ENCODE measurements at places on chromosomes 16 and 17. TPM values are rescaled to one million over a fixed set of nuclear protein-coding genes. Genes with fewer than 3 reads are reported as not detected.

ENKD1 gene
- 14.1 TPM for total RNA-seq

FOXN1 gene
- total RNA-seq, result not detected

ACLY gene
- total RNA-seq, result 198 TPM

NATD1 gene
- 0.98 TPM for total RNA-seq

KRT36 gene
- total RNA-seq, result not detected

GPRC5B gene
- 0.27 TPM for total RNA-seq

FUS gene
- total RNA-seq, result 809 TPM

BAIAP3 gene
- total RNA-seq, result 0.24 TPM

- no peak for DNase-seq
Observed at GRCh38 chr17:50194934-50195865, 6.2 kb downstream of the COL1A1 start.

DNA sequence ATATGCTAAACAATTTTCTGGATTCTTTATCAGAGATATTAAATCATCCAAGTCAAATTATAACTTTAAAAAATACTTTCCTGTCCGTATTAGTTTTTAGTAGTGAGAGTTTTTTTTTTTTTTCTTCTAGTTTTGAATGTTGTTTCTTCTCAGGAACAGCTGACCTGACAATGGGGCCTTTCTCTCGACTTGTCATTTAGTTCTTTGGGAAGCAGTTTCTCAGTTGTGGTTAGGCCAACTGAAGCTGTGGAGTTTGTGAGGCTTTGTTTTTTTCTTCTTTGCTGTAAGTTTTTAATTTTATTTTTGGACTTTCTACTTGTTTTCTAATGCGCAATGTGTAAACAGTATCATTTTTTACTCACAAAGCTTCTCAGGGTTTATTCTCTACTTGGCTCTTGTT lies 140.8 kb downstream of the FTO start:
- DNase-seq, result no peak

GRCh38 chr17:68509141-68510057 lies 2.8 kb upstream of the PRKAR1A start:
- DNase-seq, result no peak

DNA sequence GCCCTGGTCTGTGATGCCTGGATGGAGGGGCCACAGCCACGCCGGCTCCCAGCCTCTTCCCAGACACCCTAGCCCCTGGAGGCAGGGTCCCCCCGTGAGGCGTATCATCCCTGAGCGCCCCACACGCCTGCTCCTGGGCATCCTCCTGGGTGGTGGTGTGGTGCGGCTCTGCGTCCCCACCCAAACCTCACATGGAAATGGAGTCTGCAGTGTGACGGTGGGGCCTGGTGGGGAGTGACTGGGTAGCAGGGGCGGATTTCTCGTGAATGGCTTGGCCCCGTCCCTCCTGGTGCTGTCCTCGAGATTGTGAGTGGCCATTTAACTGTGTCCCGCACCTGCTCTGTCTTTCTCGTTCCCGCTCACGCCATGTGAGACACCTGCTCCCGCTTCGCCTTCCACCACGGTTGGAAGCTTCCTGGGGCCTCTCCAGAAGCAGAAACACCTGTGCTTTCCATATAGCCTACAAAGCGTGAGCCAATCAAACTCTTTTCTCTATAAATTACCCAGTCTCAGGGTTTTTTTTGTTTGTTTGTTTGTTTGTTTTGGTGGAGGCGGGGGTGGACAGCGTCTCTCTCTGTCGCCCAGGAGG lies 5.9 kb upstream of the SSTR5 start:
- no peak for DNase-seq

DNA sequence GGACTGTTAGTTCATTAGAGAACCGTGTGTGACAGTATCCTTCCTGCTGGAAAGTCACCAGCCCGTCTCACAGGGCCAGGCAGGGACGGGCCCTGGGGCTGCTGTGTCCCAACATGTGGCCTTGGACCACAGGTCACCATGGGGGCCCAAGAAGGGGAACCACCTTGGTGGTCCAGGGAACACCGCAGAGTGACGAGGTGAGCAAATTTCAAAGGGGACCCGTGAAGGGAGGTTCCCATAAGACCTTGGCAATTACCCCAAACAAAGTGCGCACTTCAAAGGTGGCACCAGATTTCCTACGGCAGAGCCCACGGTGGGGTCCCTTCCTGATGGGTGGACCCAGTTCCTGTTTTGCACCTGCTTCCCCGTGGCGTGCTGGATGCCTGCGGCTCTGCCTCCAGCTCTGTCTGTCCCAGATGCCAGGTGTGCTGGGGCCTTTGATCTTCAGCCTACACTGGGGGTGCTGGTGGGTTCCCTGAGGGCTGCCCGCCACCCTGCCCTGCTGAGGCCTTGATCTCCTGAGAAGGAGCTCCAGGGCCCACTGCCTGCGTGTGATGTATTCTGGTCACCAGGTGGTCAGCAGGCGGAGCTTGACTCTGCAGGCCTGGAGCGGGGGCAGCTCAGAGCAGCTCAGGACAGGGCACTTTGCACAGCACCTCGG lies 27.0 kb downstream of the SLC7A5 start:
- DNase-seq, result no peak

GRCh38 chr17:13140750-13141149 lies 122.9 kb upstream of the ELAC2 start:
- DNase-seq, result no peak

DNA sequence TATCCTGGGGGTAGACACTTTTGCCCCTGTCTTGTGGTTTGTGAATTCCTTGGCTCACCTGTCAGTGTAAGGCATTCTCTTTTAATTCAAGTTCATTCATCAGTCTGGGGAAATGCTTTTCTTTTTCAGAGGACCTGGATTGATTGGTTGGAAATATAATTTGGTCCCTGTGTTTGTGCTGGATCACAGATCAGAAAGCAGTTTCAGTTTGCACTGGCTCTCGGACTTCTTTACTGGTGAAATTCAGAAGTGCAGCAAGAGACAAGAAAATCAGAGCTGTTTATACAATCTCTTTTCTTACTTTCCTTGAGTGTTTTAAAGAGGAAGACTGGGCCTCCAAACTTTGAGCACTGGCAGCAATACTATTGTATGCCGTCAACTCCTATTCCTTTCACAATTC lies 161.8 kb upstream of the KCNJ16 start:
- no peak for DNase-seq

DNA sequence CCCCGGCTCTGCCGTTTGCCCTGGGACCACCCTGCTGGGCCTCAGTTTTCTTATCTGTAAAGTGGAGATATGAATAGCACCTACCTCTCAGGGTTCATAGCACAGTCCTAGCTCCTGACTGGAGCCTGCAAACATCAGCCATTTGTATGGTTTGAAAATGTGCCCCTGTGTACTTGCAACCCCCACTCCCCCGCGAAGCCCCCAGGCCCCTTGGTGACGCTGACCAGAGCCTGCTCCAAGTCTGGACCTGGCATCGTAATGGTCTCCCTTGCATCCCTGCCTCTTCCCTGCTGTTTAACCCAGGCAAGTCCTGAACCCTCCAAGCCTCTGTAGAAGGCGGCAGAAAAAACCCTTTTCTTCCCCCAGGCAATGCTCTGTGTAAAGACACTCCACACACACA lies 128.0 kb downstream of the IRF8 start:
- no peak for DNase-seq

- no peak for DNase-seq
Observed at GRCh38 chr16:21590796-21591195, 8.6 kb upstream of the METTL9 start.

- no peak for DNase-seq
Observed at GRCh38 chr17:52035336-52035915, 123.1 kb downstream of the CA10 start.

DNA sequence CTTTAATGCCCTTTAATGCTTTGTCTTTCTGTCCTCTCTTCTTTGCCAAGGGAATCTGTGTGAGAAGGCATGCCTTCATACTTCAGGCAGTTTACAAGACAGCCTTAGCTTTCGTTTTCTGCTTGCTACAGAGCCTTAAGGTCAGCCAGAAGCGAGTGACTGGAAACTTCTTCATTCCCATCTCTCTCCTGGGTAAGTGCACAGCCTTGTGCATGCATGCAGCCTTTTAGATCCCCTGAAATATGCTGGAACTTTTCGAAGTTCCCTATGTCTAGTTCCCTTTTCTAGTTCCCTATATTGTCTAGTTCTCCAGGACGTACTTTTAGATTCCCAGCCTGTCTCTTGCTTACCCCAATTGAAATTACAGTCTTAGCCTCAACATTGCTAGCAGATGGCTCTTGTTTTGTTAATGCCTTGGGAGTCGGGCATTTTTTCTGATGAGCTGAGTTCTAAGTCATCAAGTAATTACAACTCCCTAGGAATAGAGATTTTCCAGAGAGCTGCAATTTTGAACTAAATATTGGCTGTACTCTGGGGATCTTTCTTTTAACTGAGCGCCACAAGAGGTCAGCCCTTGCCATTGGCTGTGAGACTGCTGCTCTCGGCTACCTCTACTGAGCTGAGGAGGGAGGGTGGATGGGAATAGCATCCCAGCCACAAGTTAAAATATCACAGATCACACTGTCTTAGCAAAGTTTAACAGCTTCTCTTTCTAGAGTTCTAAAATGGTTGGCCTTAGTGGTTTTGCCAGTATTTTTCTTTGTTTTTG lies 22.7 kb upstream of the PPM1D start:
- no peak for DNase-seq

DNA sequence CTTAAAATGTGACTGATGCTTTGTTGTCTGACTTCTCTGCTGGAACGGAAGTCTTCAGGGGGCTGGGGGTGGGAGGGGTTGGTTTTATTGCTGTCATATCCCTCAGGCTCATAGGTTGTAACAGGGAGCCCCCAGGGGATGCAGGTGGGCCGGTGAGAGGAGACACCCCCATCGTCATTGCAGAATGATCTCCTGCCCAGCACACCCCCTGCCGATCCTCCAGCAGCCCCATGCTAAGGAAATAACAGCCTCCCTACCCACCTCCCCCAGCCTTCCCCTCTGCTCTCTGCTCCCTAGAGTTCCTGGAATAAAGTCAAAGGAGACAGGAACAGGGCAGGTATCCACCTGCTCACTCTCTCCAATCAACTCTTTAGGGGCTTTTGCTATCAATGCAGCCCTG lies 270.1 kb upstream of the TNRC6C start:
- no peak for DNase-seq

- no peak for DNase-seq
Observed at GRCh38 chr17:60542071-60542470, 16.0 kb upstream of the APPBP2 start.

DNA sequence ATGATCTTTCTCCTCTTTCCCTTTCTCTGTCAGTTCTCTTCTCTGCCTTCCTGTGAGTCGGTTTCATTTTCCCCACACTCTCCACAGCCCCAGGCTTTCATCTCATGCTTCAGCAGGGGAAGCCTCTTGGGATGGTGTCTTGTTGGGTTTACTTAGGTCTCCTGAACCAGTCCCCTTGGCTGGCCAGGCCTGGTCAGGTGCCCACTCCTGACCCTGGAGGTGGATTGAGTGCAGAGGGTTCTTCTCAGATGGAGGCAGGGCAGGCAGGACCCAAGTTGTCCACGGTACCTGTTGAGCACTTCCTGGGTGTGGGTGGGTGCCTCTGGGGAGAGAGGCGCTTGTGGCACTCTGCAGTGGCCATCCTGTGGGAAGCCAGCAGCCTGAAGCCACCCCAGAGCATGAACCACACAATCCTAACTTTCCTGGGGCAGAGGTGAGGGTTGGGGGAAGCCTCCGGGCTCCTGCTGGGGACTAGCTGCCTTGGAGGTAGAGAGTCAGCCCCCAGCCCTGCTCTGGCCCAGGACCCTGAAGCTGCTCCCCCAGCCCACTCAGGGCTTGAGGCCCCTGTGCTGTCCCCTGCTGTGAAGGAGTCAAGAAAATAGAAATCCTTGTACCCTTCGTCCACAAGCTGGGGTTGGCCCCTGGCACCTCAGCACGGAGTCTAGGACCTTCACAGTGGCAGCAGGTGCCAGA lies 2.0 kb upstream of the RAP1GAP2 start:
- no peak for DNase-seq

GRCh38 chr16:86040496-86040895 lies 141.5 kb downstream of the IRF8 start:
- DNase-seq, result no peak

All from activated T-cell treated with anti-CD3 and anti-CD28 coated beads, Interleukin-2, amount 50 U/mL, for 4 hours (primary cell).